ENCODE measurements at places on chromosomes 13 and 19. TPM values are rescaled to one million over a fixed set of nuclear protein-coding genes. Genes with fewer than 3 reads are reported as not detected.

GAMT gene
- 0.95 TPM for polyA plus RNA-seq

LRRC63 gene
- not detected for polyA plus RNA-seq

KIR2DL1 gene
- polyA plus RNA-seq: not detected

TRMT1 gene
- polyA plus RNA-seq: 14.5 TPM

ZNF132 gene
- 0.40 TPM for polyA plus RNA-seq

CSNK1G2 gene
- 10.8 TPM for polyA plus RNA-seq

PSG4 gene
- polyA plus RNA-seq: not detected

OVOL3 gene
- not detected for polyA plus RNA-seq

LGALS4 gene
- polyA plus RNA-seq: not detected

PPP6R1 gene
- 16.9 TPM for polyA plus RNA-seq

RGS9BP gene
- not detected for polyA plus RNA-seq

MBD3L2 gene
- not detected for polyA plus RNA-seq

MCEMP1 gene
- polyA plus RNA-seq: 79.4 TPM

CCDC70 gene
- polyA plus RNA-seq: not detected

MBD3L3 gene
- not detected for polyA plus RNA-seq

ALOX5AP gene
- 84.4 TPM for polyA plus RNA-seq

COMP gene
- not detected for polyA plus RNA-seq

TEX26 gene
- polyA plus RNA-seq: not detected

PSG6 gene
- polyA plus RNA-seq: not detected

WDR62 gene
- polyA plus RNA-seq: 0.05 TPM

RAB3A gene
- 8.7 TPM for polyA plus RNA-seq

TUBB4A gene
- 0.16 TPM for polyA plus RNA-seq

ACP5 gene
- 58.2 TPM for polyA plus RNA-seq

HMGB1 gene
- 36.3 TPM for polyA plus RNA-seq

TPTE2 gene
- polyA plus RNA-seq: not detected

NECTIN2 gene
- polyA plus RNA-seq: 18.2 TPM

ZNF431 gene
- polyA plus RNA-seq: 2.9 TPM

C1QTNF9B gene
- not detected for polyA plus RNA-seq

RASA3 gene
- polyA plus RNA-seq: 32.6 TPM

CLDN10 gene
- polyA plus RNA-seq: not detected

SH2D3A gene
- polyA plus RNA-seq: not detected

FUT1 gene
- not detected for polyA plus RNA-seq

SOX1 gene
- polyA plus RNA-seq: not detected

CLEC4M gene
- not detected for polyA plus RNA-seq

IGLON5 gene
- polyA plus RNA-seq: 0.05 TPM

SIGLEC10 gene
- polyA plus RNA-seq: 108 TPM

SIGLEC11 gene
- 0.28 TPM for polyA plus RNA-seq

MED26 gene
- polyA plus RNA-seq: 7.1 TPM

KCTD12 gene
- 31.2 TPM for polyA plus RNA-seq

CRB3 gene
- not detected for polyA plus RNA-seq

ZNF135 gene
- polyA plus RNA-seq: 0.37 TPM

PRX gene
- 0.84 TPM for polyA plus RNA-seq

SMIM24 gene
- not detected for polyA plus RNA-seq

RGL3 gene
- not detected for polyA plus RNA-seq

NR1H2 gene
- polyA plus RNA-seq: 77.1 TPM

TJP3 gene
- polyA plus RNA-seq: 0.01 TPM

NLRP9 gene
- not detected for polyA plus RNA-seq

OR7A10 gene
- not detected for polyA plus RNA-seq

ZNF534 gene
- not detected for polyA plus RNA-seq

LYPD5 gene
- polyA plus RNA-seq: 0.39 TPM

FLT3LG gene
- 5.0 TPM for polyA plus RNA-seq

ZNF83 gene
- polyA plus RNA-seq: 47.1 TPM
